ENCODE measurements at places on chromosomes 3 and 15.

DNA sequence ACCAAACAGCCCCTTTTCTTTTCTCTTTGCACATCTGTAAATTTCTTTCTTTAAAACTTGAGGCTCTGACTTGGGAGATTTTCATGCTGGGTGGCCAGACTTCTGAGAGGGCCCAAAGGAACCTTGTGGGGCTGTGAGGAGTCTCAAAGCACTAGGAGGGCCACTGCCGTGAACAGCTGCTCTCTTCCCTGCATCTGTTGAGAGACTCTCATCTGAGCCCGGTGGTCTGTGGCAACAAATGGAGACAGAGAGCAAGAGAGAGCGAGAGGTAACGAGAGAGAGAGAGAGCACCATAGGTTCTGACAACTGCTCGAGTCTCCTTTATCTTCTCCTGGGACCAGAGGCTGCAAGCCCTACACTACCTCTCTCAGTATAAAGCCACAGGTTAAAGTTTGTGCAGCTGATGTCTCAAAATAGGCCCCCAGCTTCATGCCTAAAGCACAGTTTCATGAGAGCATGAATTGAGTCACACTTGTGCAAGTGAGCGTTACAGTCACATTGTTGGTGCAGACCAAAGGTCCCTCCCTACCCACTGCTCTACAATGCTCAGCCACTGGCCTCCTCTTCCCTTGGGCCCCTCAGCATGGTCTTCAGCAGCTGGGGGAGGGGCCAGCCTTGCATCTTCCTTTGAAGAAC lies 60.7 kb downstream of the ZNF621 start:
- no peak for DNase-seq

DNA sequence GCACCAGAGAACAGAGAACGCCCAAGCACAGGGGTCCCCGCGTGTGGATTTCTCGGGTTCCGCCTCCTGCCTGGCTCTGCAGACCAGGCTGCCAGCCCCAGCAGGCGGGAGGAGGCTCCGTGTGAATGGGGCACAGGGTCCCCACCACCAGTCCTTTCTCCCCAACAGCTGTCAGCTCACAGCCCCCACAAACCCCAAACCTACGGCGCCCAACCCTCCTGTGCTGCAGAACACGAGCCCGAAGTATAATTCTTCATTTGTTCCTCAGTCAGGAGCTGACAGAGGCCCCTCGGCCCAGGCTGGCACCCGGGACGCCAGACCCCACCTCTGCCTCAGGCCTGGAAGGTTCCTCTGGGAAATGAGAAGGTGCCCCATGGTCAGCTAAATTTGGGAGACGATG lies 78.0 kb downstream of the TBC1D2B start:
- no peak for DNase-seq

- no peak for DNase-seq
Observed at GRCh38 chr3:182129740-182130139, 418.0 kb downstream of the SOX2 start.

GRCh38 chr3:127473244-127474024 lies 117.1 kb downstream of the TPRA1 start:
- no peak for DNase-seq

DNA sequence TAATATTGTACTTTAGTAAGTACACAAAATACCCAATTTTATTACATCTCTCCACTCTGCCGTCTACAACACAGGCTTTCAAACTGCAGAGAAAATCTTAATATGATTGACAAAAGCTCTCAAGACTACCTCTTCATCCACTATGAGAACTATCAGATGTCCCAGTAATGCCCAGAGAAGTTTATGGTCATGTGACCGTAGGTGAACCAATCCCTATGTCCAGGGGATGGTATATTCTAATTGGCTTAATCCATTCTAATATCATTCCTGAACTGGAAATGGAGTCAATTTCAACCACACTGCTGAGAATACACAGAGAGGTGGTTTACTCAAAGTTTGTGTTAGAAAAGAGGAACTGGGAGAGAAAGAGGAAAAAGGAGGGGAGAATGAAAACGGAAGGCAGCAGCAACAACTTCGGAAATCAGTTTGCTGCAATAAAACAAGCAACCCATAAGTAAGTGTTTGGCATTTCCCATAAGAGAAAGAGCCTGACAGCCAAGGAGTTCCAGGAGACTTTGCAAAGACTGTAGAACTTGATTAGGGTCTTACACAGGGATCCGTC lies 7.3 kb downstream of the SST start:
- DNase-seq: no peak

GRCh38 chr15:77870195-77871065 lies 207.1 kb downstream of the TBC1D2B start:
- peak; percentile 25 for DNase-seq

DNA sequence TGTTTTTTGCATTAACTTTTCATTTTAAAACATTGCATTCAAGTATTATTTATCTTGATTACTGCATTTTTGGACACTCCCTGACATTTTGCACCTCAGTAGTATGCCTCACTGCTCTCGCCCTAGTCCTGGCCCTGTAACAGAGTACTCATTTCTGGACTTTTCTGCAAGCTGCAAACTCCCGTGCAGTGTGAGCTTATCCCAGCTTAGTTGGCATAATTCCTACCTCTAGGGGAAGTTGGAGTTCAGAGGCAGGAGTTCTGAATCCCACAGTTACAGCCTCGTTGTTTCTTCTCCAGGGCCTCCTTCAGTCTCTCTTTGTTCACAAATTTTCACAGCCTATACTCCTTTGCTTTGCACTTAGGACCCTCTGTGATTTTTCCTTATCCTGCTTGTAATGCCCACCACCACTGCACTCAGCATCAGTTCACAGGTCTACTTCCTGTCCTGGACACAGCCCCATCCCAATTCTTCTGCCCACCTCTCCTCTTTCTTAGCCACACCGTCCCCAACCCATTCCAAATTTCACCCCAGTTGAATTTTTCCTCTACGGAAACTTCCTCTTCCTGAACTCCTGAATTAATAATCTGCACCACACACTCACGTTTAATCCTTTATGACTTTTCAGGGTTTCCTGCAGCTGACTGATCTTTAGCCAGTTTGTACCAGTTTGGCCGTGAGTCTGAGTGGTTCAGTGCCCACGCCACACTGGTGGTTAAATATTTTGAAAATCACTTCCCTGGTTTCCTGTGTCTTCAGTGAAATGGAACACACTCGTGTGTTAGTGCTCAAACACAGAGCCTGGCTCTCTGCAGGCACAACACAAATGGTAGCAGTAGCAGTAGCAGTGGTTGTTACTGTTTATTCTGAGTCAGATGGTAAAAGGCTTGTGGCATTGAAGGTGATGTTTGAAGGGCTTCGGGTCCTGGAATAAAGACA lies 6.3 kb upstream of the CTSH start:
- no peak for DNase-seq

DNA sequence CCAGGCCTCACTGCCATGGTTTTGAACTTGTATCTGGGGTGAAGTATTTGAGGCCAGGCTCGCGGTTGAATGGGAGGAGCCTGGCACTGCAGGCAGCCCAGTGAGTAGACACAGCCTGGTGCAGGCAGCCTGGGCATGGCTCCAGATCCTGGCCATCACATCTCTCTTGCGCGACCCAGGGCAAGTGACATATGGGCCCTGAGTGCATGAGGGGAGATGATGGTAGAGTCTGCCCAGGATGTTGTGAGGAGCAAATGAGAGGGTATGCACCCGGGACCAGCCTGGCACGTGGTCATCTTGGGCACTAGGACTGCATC lies 103.5 kb downstream of the TBC1D2B start:
- DNase-seq: no peak

DNA sequence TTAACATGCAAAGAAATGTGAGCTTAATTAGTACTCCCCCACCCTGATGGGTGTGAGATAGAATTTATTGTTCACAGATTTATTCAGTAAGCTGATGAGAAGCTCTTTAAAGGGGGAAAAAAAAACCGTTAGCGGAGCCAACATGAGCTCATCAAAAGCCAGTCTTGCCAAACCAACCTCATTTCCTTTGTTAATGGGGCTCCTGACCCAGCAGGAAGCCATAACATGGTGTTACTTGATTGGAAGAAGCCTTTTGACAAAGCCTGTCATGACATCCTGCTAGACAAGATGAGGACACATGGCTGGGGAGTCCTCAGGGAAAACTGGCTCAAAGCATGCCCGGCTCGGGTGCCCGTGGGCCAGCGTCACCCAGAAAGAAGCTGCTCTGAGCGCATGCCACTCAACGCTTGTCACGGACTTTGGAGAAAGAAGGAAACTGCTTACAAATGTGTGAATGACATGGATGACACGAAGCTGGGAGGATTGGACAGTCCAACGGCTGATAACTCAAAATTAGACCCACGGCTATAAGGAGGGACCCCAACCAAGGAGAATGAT lies 64.6 kb downstream of the SLCO2A1 start:
- no peak for DNase-seq

DNA sequence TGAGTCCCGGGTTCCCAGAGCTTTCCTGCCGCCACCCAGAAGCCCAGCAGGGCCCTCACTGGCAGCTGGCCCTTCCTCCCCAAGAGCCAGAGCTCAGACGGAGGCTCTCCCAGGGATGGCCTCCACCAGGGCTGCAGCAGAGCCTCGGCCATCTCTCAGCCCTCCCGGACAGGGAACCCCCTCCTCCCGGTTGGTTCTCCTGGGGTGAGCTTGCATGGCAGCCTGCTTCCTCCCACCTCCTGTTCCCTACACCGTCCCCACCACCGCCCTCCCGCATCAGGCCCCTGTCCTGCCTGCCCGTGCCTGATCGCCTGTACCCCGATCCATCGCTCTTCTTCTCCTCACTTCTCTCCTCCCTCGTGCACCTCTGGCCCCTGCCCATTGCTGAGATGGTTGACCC lies 24.1 kb upstream of the MUC4 start:
- DNase-seq: no peak

GRCh38 chr3:147423537-147423797 lies 14.3 kb downstream of the ZIC1 start:
- no peak for DNase-seq

- no peak for DNase-seq
Observed at GRCh38 chr15:47715856-47716445, 1.4 kb upstream of the SEMA6D start.

GRCh38 chr3:127457094-127457475 lies 133.4 kb downstream of the TPRA1 start:
- no peak for DNase-seq

GRCh38 chr15:44231842-44232241 lies 36.8 kb upstream of the FRMD5 start:
- no peak for DNase-seq

GRCh38 chr3:19221081-19221480 lies 72.8 kb downstream of the KCNH8 start:
- DNase-seq: no peak

GRCh38 chr3:79558943-79559342 lies 208.9 kb downstream of the ROBO1 start:
- no peak for DNase-seq

- no peak for DNase-seq
Observed at GRCh38 chr3:18747383-18747782, 322.2 kb upstream of the SATB1 start.

- DNase-seq: no peak
Observed at GRCh38 chr15:31345606-31346366, 19.2 kb downstream of the KLF13 start.

GRCh38 chr15:85444122-85444745 lies 63.8 kb downstream of the AKAP13 start:
- DNase-seq: no peak

DNA sequence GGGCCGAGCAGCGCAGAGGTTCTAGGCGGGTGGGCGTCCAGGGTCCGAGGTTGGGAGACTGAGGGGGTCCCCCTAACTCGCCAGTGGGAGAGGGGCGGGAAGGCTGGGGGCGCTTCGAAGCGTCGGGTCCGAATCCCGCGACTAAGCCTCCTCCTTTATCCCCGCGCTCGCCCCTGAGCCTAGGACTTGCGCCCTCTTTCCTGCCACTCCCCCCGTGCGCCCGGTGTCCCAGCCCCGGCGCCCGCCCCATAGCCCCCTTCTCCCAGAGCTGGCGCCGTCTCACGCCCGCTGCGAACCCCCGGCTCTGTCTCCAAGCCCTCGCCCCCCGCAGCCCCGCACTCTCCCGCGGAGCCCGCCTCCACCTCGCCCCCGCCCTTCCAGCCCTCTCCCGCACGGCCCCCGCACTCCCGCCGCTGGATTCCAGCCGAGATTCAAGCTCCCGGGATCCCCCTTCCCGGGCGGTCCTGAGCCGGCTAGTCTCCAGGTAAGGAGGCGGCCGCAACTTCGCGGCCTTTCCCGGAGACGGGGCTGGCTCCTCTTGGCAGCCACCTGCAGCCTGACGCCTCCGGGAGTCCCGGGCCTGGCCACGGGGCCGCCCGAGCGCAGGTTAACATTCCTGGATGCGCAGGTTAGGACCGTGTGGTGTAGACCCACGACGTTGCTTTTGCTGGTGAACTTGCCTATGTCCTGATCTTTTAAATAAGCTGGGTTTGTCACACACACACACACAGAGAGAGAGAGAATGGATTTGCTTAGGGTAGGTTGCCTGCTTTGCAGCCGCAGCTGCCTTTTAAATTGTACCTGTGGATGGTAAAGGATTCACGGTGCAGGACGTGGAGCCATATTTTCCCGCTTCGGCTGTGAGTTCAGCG lies 563 bp downstream of the PXYLP1 start:
- DNase-seq: peak; percentile 9

DNA sequence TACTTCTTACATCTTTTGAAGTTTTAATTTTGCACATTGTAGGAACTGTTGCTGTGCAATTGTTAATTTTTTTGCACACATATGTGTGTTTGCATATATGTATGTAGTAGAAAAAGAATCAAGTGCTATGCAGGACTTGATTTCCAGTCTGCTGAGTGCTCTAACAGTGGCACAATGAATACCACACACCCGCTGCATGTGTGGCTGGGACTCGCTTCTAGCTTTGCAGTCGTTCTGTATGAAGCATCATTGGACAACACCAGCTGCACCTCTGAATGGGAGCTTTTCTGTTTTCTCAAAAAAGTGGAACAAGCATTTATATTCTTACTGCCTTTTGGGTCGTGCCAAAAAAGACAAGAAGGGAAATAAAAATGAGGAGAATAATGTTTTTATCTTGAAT lies 564.7 kb downstream of the FOXP1 start:
- no peak for DNase-seq

- no peak for DNase-seq
Observed at GRCh38 chr3:159800434-159801155, 188.0 kb upstream of the IL12A start.

DNA sequence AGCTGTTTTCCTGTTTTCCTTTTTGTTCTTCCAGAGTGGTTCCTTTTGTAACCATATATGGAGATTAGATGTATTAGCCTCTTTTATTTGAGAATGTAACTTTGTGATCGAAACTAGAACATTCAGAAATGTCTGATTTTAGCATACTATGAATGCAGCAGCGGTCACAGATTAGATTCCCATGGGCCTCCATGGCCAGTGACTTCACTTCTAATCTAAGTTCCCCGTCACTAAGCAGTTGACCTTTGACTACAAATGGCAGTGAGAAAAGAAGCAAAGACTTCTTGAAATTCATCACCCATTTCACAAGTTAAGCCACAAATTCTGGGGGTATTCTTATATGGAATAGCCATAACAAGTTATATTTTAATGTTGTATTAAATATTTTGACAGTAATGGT lies 114.6 kb upstream of the FLNB start:
- no peak for DNase-seq

GRCh38 chr3:79847928-79848327 lies 80.1 kb upstream of the ROBO1 start:
- no peak for DNase-seq

GRCh38 chr15:93041159-93041547 lies 47.9 kb downstream of the RGMA start:
- DNase-seq: no peak

All from CD4-positive, alpha-beta T cell treated with Interleukin-15 for 4 hours (primary cell).